ENCODE measurements at places on chromosomes 1 and 21. TPM values are rescaled to one million over a fixed set of nuclear protein-coding genes. Genes with fewer than 3 reads are reported as not detected.

DNA sequence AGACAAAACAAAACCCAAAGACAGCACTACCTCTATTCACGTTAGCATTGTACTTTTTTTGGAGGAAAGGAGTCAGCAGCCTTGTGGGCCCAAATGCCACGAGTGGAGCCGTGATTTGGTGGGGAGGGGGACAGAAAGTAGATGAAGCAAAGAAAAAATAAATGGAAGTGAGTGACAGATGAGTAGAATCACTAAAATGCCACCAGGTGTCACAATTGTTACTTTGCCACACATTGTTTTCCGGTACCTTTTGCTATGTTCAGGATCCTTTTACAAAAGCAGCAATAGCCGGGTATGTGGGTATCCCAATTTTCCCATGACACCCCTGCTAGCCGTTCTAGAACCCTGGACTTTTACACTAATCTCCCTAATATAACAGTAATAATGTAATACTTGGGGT lies 85.0 kb upstream of the AK4 start:
- no peak for DNase-seq

DNA sequence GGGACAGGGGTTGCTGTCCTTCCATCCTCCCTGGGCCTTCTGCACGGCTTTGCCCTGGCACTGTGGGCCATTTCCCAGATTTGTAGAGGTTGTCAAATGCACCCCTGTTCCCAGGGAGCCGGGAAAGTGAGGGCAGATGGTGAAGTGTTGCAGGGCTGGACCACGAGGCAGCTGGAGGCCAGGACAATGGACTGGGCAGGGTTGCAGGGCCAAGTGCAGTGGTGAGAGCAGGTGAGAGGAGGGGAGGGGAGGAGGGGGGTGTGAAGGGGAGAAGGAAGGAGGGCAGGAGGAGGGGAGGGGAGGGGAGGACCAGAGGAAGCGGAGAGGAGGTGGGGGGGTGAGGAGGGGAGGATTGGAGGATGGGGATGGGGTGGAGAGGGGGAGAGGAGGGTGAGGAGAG lies 443.9 kb downstream of the CAMTA1 start:
- DNase-seq: no peak

DNA sequence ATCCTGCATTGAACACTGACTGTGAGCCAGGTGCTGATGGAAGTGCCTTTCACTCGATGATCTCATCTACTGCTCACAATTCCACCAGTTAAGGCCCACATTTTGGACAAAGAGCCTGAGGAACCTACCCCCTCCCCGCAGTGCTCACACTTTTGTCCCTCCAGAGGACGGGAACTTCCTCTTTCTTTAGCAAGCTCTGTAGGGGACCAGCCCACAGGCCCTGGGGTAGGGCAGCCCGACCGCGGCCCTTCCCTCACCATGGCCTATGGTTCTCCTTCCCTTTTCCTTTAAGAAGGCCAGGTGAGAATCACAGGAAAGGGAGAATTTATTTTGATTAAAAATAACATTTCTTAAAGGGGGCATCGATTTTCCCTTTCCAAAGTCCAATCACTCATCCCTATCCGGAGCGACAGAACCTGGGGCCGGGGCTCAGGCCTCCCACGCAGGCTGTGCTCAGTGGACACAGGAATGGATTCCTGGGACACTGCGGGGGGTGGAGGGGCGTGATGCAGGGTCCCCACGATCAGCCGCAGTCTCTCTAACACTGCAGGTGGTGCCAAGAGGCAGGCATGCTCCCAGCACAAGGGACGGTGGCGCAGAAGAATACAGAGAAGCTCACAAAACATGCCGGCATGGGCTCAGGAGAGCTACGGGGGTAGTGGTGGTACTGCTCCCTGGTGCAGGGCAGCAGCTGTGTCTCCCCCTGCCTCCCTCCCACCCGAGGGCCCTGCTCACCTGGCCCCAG lies 8.9 kb upstream of the KCNE1 start:
- DNase-seq: no peak

DNA sequence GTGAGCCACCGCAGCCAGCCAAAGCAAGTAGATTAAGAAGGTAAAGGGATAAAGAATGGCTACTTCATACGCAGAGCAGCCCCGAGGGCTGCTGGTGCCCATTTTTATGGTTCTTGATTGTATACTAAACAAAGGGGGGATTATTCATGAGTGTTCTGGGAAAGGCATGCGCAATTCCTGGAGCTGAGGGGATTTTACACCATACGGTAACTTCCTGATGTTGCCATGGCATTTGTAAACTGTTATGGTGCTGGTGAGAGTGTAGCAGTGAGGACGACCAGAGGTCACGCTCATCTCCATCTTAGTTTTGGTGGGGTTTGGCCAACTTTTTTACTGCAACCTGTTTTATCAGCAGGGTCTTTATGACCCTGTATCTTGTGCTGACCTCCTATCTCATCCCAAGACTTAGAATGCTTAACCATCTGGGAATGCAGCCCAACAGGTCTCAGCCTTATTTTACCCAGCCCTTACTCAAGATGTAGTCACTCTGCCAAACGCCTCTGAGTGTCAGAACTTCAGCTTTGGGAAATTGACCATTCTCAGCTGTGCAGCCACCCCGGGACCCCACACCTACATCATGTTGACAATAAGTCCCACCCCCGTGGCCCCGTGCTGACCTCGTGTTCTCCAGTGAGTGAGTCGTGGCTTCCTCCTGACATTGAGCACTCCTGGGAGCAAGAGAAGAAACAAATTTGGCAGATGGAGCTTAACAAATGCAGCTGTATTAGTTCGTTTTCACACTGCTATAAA lies 149.4 kb upstream of the COL6A1 start:
- no peak for DNase-seq

- no peak for DNase-seq
Observed at GRCh38 chr21:16579538-16579937, 849.8 kb downstream of the USP25 start.

DNA sequence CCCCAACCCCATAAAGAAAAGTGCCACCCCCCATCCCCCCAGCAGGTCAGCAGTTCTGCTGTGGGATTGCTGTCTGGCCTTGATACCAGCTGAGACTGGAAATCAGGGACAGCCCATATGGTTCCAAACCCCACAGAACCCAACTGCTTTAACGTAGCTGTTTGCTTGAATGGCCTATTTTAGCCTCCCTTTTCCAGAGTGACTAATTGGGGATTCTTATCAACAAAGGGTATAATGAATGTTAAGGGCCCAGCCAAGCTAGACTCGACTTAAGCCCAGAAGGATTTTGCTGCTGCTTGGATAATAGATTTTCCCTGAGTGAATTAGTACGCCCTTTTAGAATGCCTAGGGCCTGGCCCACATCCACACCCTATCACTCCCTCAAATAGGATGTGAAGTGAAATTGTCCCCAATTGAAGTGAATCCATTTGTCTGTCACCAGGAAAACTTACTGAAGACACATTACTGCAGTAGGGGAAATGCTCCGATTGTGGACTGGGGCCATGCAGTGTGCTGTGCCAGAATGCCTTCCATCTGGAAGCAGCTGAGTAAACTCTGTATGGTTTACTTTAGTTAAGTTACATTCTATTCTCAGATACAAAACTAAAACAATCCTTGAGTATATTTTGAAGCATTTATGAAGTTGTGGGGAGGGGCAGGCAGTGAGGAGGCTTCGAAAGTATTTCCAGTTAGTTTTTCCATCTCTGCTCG lies 156.9 kb downstream of the DHRS3 start:
- no peak for DNase-seq

- no peak for DNase-seq
Observed at GRCh38 chr1:45393718-45394302, 53.6 kb upstream of the MUTYH start.

- DNase-seq: no peak
Observed at GRCh38 chr1:16925635-16926490, 4.1 kb downstream of the CROCC start.

DNA sequence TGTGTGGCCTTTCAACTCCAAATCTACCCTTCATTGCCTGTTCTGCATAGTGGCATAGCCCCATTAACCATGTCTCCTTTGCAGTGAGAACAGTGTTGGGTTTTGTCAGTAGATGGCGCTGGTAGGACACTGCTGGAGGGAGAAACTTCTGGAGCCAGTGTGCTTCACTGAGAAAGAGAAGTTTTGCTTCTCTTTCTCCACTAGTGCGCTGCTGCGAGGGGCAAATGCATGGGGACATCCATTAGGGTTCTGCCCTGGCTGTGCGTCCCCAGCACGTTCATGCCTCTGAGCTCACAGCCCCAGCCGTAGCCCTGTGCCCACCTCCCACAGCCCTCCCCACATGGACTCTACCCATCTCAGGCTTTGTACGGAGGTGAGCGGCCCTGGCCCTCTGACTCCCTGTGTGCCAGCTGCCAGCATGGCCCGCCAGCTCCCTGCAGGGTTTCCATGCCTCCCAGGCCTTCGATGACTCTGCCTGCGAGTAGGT lies 53.1 kb downstream of the RIMS3 start:
- peak; percentile 66 for DNase-seq

Gene RER1
- total RNA-seq: 136 TPM

Gene ERO1B
- total RNA-seq: 15.7 TPM

Gene OLIG2
- not detected for total RNA-seq

Gene KRTAP12-2
- total RNA-seq: not detected

Gene ANP32E
- total RNA-seq: 35.6 TPM

Gene LIPI
- not detected for total RNA-seq
